Renal pelvis (tissue), 12 donors: ENCODE measurements at places on chromosomes 4 and X. TPM values are rescaled to one million over a fixed set of nuclear protein-coding genes. Genes with fewer than 3 reads are reported as not detected.

CCDC110 gene
- 2.4 TPM for polyA plus RNA-seq

CFI gene
- polyA plus RNA-seq: 78.8 TPM

NEK1 gene
- 20.8 TPM for polyA plus RNA-seq

ADH1B gene
- 26.1 TPM for polyA plus RNA-seq

TKTL2 gene
- polyA plus RNA-seq: not detected

RRH gene
- 1.3 TPM for polyA plus RNA-seq

- no peak for DNase-seq
Observed at GRCh38 chr4:3437582-3437936, 4.2 kb upstream of the HGFAC start.

FOXR2 gene
- not detected for polyA plus RNA-seq

GRCh38 chr4:176467001-176467400, 147.2 kb downstream of the SPCS3 start:
- no peak for DNase-seq

- no peak for DNase-seq
Observed at GRCh38 chrX:38882894-38883626, 81.8 kb downstream of the MID1IP1 start.

PDLIM5 gene
- 50.9 TPM for polyA plus RNA-seq

PJA1 gene
- 102 TPM for polyA plus RNA-seq

- no peak for DNase-seq
Observed at GRCh38 chr4:10275696-10276095, 159.1 kb upstream of the WDR1 start.

- no peak for DNase-seq
Observed at GRCh38 chr4:2763511-2763967, 7.4 kb upstream of the TNIP2 start.

DNA sequence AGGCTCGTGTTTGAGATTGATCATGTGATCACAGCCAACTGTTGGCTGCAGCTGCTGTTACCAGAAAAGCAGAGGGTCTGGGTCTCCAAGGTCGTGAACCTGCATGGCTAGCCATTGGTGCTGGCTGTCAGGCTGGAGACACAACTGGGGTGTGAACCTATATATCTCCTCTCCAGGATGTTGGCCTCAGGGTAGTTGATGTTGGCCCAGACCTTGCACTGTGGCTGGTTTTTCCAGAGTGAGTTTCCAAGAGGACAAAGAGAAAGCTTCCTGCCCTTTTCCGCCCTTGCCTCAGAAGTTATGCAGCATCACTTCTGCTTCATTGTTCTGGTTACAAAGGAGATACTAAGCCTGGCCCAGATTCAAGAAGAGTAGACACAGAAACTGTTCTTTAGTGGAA, 607.8 kb upstream of the HS3ST1 start:
- no peak for DNase-seq

TMEM164 gene
- polyA plus RNA-seq: 38.7 TPM

FAAH2 gene
- 15.4 TPM for polyA plus RNA-seq
